Hematopoietic multipotent progenitor cell (in vitro differentiated cells): ENCODE measurements at places on chromosomes 13 and 19. TPM values are rescaled to one million over a fixed set of nuclear protein-coding genes. Genes with fewer than 3 reads are reported as not detected.
A peak's percentile ranks its signal among the peaks of the same experiment; 100 is the strongest.

AZU1 gene
- 5.4 TPM for total RNA-seq

DCLK1 gene
- total RNA-seq: under 0.01 TPM

DENND1C gene
- 9.2 TPM for total RNA-seq

KLK5 gene
- total RNA-seq: not detected

ACTMAP gene
- 3.8 TPM for total RNA-seq

GNG7 gene
- total RNA-seq: 5.1 TPM

NANOS2 gene
- total RNA-seq: not detected

DNA sequence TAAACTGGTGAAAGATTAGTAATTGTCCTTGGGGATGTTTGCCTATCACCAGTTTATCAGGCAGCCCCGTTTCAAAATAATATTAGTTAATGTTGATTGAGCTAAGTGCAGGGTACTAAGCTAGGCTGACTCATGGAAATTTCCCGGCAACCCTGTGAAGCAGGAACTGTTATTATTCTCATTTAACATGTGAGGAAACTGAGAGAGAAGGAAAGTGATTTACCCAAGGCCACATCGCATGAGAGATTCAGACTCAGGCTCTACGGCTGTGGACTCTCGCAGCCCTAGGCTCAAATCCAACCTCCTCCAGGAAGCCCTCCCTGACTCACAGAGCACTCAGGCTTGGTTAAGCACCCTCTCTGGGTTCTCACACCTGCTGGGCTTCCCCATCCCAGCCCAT, 19.7 kb downstream of the CLPTM1 start:
- no peak for DNase-seq

DNA sequence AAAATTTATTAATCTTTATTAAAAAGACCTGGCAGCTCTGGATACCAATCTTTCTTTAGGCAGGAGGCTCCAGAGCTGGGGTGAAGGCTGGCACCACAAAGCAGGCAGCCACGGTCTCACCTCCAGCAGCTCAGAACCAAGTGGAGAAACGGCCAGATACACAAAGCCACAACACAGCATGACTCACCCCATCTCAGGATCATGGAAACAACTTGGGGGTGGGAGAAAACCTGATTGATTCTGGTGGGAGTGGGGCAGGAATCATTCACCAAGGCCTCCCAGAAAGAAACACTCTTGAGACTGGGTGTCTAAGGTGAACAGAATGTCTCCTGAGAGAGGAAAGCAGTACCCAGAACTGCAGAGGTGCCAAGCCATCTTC, 64.2 kb downstream of the CRYL1 start:
- DNase-seq: peak; percentile 22

- no peak for DNase-seq
Observed at GRCh38 chr13:73922493-73923393, 211.5 kb downstream of the KLF12 start.

- DNase-seq: no peak
Observed at GRCh38 chr13:47546391-47547225, 454.5 kb downstream of the SUCLA2 start.

GRCh38 chr13:20882206-20882605, 20.3 kb downstream of the XPO4 start:
- DNase-seq: no peak

DNA sequence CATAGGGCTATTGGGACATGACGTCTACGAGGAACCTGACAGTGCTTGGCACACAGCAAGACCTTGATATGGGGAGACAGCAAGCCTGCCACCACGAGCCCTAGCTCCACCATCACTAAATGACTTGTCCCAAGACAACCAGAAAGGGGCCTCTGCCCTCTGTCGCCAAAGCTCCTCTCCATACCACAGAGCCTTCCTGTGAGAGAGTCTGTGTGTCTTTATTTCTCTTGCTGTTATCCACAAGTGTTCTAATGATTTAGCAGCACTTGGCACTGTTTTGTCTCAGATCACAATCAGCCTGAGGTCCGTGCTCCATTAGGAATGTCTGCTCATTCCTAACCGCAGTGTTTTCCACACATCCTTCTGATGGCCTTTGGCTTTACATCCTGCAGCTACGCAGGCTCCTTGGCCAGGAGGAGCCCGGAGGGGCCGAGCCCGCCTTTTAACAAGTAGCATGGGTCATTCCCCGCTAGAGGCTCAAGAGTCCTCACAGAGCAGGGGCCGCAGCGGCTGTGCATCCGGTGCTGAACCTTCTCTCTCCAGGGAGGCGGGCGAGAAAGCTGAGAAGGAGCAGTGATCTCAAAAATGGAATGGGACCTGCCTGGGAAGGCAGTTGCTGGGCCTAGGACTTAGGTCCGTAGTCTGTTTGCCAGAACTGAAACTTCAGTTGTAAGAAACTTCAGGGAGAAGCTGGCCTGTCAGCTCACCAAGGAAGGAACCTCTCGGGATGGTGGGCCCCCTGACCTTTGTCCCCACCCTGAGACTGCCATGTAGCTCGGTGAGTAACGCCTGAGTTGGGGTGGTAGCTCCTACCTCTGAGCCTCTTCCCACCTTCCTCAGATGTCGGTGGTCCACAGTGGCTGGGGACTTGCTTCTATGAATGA, 61.1 kb upstream of the HMGB1 start:
- DNase-seq: no peak

DNA sequence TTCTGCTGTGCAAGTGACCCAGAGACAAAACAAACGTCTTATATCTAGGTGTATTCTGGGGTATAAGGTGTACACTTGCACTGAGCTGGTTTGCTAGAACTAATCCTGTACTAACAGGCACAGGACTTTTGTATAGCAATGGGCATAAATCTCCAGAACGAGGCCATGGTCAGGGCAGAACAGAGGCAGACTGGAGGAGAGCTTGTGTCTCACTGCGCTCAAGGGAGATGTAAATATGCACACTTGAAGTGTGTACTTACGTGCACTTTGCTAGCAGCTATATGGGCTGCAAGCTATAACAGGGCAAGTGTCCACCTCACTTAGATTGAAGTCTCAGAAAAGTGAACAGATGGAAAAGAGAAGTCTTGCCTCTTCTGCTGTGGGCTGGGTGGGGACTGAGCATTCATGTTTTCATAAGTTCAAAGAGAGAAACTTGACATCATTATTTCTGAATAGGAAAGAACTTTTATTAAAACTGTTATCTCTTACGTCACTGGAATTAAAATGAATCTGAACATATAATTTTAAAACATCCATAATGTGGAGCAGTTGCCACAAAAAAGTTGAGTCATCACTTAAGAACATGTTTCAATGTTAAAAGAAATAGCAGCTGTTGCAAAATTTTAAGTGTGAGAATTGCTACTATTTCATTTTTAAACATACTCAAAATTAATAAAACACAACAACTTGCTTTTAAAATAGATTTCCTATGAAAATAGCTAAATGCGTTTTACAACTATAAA, 888.3 kb downstream of the PCDH9 start:
- DNase-seq: no peak

DNA sequence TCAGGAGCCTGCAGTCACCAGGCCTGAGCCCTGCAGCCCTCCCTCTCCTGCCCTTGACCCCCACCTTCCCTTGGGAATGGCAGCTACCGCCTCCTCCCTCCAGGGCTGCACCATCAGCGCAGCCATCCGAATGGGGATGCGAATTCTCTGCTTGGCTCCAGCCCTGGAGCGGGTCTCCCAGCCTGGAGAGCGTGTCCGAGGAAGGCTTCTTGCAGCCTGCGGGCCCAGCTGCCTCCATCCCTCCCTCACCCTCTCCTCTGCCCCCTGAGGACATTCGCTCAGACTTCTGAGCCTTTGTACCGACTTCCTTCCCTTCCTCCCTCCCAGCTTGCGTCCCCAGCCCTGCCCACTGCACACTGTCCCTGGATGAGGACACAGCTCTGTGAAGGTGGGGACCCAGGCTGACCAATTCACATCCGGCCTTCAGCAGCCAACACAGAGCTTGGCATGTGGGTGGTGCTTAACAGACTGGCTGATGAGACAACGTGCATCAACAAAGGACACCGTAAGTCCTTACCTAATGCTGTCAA, 6.0 kb upstream of the NKPD1 start:
- no peak for DNase-seq

DNA sequence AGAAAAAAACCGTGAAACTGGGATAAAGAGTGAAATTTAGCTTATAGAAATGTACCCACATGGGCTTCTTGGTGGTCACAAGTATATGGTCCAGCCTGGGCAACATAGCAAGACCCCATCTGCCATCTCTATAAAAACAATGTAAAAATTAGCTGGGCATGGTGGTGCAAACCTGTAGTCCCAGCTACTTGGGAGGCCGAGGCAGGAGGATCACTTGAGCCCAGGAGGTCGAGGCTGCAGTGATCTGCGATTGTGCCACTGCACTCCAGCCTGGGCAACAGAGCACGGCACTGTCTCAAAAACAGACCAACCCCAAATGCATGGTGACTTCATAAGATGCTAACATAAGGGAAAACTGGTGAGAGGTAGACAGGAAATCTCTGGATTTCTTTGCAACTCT, 54.4 kb downstream of the GNG7 start:
- DNase-seq: no peak

- no peak for DNase-seq
Observed at GRCh38 chr13:99614465-99614885, 113.2 kb downstream of the TM9SF2 start.

GRCh38 chr19:3898426-3898825, 17.9 kb downstream of the ATCAY start:
- no peak for DNase-seq

- DNase-seq: no peak
Observed at GRCh38 chr19:39146091-39146490, 20.5 kb downstream of the PAK4 start.

DNA sequence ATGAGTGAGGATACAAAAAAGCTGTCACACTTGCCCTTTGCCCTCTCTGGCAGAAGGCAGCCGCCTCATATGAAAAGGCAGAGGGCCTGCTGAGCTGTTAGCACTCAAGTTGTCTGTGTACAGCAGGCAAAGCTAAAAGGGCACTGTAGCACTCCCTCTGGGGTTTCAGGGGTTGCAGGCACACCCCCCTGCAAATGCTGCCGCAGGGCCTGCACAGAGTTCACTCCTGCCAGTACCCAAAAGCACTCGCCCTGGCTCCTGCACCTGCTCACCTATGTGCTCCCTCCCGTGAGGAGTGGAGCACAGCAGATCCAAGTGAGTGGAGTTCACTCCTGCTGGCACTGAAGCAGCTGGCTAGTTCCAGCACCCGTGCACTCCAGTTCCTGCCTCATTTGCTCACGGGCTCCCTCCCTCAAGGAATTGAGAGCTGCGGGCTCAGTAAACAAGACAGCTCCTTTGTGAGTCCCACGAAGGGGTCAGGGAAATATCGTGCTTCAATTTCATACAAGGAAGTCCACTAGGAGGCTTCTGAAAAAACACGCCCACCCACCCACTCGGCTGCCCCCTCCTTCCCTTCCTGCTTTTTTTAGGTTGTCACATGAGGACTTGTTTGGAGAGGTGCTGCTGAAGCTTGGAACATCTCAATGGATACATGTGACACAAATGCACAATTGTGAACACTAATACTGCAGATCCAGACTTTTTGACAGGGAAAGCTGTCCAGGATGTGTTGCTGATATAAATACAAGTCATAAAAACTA, 9.9 kb upstream of the RCBTB2 start:
- DNase-seq: no peak

DNA sequence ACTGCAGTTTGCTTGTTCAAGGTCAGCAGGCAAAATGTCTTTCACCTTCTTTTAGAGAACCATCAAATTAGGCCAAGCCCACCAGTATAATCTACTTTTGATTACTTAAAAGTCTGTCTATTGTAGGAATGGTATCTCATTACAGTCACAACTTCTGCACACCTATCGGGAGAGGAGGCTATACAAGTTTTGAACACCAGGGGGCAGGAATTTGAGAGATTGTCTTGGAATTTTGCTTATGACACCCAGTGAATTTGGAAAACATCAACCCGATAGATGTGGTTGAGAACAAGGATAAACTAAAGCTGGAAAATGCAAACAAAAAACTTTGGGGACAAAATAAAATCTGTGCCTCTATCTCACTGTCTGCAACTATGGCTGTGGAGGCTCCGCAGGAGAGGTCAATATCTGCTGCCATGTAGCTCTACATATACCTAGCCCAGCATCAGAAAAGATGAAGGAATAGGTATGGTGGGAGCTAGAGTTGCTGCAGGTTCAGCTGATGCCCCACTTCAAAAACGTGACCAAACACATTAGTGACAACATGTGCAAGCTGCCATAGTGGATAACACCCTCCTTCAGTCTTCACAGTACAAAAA, 1299.2 kb upstream of the SPRY2 start:
- DNase-seq: no peak

DNA sequence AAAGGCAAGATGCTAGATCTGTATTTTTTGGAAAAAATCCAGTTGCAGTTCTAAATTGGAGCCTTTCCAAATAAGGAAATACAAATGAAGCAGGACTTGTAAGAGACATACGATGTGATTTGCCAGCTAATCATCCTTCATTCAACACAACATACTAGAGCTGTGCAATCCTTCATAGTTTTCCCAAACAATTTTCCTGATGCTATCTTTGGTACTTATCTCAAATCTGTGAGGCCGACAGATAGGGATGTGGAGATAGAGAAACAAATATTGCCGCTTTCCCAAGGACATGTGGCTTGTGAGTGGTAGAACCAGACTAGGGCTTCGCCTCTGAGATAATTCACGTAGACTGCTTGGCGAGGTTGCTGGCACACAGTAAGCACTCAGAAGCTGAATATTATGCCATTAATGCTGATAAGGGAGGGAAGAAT, 176.6 kb downstream of the LMO7 start:
- no peak for DNase-seq

DNA sequence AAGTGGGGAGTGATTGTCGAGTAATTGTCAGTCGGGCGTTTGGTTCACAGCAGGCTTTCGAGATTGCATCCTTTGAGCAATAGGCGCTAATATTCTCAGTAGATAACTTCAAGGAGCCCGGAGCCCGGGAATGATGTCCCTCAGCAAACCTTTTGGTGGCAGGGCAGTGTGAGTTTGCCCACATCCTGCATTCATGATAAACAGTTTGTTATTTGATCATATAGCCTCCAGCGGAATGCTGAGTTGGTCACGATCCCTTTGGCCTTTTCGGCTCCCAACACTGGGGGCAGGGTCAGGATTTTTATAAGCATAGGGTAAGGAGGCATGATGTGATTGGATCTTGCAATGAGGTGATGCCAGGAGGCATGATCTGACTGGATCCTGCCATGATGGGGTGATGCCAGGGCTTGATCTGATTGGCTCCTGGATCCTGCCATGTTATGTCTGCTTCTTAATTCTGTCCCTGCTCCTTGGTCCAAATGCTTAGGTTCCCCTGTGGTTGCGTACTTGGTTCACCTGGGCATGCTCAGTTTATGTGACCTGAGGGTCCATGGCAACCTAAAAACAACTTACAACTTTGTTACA, 38.2 kb upstream of the IGSF23 start:
- no peak for DNase-seq

DNA sequence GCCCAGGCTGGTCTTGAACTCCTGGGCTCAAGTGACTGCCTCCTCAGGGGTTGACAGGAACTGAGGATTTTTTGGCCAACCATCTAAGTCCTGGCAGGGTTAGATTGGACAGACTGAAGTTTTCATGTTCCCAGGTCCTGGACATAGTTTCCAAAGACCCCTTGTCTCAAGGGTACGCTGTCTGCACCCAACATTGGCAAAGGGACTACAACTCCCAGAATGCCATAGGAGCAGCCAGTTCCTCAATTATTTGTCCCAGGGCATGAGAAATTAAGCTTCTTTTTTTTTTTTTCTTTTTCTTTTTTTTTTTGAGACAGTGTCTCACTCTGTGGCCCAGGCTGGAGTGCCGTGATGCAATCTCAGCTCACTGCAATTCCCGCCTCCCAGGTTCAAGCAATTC, 6.9 kb downstream of the GYS1 start:
- no peak for DNase-seq

GRCh38 chr19:43395561-43395960, 19.1 kb upstream of the TEX101 start:
- DNase-seq: no peak

- DNase-seq: no peak
Observed at GRCh38 chr13:30746791-30747190, 11.4 kb downstream of the ALOX5AP start.

GRCh38 chr13:97307882-97308624, 85.9 kb downstream of the MBNL2 start:
- DNase-seq: no peak
